NCI-H2227 treated with DMSO at 0.1 percent for 48 hours (cell line): ENCODE measurements at places on chromosomes 6 and 20.

- no peak for DNase-seq
Observed at GRCh38 chr6:95545686-95546085, 31.6 kb upstream of the MANEA start.

GRCh38 chr6:42279966-42280629 lies 62.4 kb upstream of the MRPS10 start:
- no peak for DNase-seq

GRCh38 chr6:98977671-98978292 lies 30.0 kb upstream of the FBXL4 start:
- DNase-seq = no peak

DNA sequence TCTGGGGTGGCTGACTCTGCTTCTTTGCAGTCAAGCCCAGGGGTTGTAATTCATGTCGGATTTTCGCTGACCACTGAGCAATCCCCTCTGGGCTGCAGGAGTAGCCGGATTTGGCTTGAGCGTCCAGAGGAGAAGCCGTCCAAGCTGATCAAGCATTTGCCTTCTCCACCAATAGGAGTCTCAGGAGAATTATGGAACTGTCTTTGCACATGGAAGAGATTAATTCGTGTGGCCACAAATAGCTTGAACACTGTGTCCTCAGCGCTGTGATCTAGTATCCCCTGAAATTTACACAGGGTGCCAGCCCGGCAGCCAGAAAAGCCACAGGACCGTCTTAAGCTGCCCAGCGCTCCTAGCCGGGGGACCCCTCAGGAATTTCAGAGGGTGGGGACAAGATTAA lies 37.1 kb downstream of the EYA2 start:
- no peak for DNase-seq

DNA sequence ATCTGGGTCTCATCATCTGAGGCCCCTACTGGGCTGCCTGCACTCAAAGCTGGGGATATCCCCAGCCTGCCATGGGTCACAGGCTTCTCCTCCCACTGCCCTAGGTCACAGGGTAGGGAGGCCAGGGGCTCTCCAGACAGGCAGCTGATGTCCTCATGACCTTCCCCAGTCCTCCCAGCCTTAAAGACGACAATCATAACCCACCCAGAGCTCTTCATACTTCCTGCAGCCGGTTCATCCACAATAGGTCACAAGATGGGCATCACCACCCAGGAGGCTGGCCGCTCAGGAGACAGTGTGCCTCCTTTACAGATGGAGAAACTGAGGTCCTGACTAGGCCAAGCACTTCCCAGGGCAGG lies 15.2 kb downstream of the TFEB start:
- no peak for DNase-seq

GRCh38 chr20:991850-992249 lies 10.3 kb downstream of the RSPO4 start:
- DNase-seq = no peak

DNA sequence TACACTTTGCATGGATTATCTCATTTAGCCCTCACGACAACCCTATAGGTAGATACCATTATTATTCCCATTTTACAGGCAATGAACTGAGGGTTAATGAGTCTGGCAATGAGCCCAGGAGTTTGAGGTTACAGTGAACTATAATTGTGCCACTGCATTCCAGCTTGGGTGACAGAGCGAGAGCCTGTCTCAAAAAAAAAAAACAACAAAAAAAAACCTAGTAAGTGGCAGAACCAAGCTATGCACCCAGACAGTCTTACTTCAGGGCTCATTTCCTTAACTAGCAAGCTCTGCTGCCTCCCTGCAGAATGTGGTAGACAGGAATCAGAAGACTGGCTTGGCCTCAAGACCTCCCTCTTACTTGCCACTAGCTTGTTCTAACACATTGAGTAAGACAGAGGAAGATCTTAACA lies 71.9 kb upstream of the RREB1 start:
- no peak for DNase-seq

DNA sequence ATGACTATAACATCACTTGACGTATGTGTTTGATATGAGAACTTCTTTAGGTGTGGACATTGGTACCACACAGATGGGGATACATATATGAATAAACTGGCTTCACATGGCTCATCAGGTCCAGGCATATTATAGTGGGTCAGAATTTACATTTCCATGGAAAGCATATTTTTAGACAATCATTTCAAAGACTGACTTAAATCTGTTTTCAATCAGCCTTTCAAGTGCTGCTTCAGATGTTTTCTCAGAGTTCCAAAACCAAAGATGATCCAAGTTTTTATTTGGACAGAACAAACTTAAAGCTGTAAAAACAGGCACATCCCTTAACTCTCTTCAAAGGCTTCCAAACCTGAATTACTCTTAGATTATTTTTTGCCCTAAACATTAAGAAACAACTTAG lies 88.1 kb downstream of the PRSS35 start:
- DNase-seq = no peak

DNA sequence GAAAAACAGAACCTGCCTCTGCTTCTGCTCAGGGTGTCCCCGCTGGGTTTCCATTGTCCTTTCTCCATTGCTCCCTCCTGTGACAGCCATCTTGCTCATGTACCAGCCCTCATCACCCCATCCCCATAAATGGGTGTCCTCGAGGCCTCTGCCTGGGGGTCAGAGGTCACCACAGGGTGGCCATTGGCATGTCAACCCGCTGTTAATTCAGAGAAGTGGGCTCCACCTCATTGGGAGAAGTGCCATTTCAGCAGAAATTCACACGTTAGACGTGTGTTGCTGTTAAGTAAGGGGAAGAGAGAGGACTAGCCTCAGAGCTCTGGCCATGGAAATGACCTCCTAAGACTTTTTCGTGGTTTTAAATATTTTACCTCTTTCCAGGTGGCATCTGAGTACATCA lies 71.9 kb downstream of the PTPN1 start:
- no peak for DNase-seq

DNA sequence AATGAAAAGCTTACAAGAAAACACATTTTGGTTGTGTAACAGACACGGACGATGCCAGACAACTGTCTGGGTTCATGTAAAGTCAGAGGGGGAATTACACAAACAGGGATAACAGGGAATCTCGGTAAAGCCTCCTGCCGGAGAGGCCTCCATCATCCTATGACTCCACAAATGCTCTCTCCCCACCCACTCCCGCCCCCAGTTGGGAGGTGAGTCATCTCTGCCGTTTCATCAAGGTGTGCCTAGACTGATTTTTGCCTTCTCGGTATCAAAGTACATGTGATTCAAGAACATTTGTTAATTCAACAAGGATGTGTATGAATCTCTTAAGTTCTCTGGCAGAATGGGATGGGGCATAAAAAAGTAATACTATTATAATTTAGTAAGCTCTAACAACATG lies 304.9 kb upstream of the PRDM1 start:
- DNase-seq = no peak

DNA sequence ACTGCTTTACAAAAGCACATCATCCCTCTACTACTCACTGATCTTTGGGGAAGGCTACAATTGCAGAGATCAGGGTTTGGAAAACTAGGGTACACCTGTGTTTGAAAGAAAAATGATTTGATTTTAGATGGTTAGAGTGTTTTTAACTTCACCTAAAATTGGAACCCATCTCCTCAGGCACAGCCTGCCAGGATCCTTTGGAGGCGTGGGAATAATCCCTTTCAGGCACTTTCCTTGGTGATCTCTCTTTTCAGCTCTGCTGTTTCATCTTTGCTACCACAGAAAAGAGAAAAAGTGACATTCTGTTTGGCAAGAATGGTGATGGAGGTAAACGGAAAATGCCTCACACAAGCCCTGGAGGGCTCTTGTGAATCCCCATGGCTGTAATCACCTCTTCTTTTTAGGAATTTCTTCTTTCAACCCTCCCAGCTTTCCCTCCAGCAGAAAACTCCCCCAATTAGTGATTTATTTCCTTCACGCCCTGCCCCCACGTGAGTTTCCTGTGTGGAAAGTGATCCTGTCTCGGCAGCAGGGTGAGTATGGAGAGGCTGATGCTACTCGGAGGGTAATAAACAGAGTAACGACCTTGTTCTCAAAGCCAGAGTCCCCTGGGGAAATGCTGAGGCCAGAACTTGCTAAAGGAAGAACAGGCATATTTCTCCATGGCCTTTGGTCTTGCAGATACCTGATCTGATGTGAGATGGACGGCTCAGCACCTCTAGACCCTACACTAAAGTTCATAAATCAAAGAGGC lies 9.2 kb downstream of the KCNG1 start:
- no peak for DNase-seq

GRCh38 chr6:6721606-6722005 lies 133.1 kb downstream of the LY86 start:
- DNase-seq = no peak

DNA sequence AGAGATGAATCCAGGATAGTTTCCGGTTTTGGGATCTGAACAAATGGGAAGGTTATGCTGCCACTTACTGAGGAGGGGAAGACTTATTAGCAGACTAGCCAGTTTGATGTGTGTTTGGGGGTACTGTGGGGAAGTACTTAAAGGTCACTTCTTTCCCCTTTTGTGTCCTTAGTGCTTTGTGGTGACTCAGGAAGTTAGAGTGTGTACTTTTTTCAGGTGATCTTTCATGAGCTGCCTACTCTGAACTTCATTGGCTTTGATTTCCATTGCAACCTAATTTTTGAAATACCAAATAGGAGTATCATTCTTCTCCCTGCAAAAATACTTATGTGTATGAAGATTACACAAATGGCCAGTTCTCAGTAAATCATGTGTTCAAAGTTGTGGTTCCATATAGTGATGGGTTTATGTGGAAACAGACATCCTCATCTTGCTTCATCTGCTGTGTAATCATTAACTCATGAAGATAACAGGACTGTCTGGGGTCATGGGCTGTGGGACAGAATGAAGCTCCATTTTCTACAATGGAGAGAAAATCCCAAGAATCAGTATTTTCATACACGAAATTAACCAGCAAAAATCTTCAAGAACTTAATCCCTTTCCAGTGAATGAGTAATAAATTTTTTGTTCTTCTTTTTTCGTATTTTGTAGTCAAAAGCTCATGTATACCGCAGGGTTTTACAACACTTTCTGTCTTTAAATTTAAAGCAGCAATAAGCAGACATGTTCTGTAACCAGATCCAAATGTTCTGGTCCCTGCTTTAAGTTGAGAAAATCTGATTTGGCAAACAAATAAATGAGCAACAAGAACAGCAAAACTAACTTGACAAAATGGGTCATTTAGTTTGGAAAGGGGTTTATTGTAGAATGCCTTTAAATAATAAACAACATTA lies 272.2 kb upstream of the FLRT3 start:
- no peak for DNase-seq
